ENCODE measurements at places on chromosomes 4 and X.

DNA sequence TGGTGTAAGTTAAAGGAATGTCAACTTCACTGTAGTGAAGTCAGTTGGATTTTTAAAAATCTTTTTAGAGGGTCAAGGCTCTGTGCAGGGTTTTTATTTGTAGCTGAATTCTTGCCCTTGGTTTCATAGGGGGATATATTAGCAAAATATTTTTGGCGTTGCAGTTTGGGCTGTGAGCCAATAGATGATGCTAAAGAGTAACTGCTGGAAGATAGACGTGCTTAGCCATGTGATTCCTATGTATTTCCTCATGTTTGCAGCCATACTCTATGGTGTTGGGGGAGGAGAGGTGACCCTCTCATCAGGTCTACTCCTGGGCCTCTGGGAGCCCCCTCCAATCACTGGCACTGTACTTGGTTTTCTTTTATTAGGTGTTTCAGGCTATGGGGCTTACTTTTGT lies 246.7 kb upstream of the ARHGAP24 start:
- DNase-seq = no peak

GRCh38 chr4:58477950-58478349 lies 1367.8 kb upstream of the IGFBP7 start:
- no peak for DNase-seq

DNA sequence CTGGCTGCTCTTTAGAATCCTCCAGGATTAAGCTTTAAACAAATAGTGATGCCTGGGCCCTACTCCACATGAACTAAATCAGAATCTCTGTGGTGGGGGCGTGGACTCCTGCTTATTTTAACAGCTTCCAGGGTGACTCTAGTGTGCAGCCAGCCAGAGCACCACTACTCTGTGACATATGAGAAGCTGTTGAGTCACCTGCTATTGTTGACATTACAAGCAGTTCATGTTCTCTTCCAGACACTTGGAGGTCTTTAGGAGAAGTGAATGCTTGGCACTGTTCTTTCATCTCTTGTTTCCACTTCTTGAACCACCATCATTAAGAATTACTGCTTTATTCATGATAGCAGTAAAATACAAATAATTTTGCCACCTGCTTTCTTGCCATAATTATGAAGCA lies 426 bp upstream of the C4orf51 start:
- DNase-seq = no peak

GRCh38 chr4:119209077-119209476 lies 3.4 kb upstream of the USP53 start:
- DNase-seq = peak; percentile 44

- no peak for DNase-seq
These were observed 464.6 kb downstream of the PCDH18 start for GRCh38 chr4:137067735-137068134.

- no peak for DNase-seq
These were observed 45.4 kb upstream of the FTHL17 start for GRCh38 chrX:31117266-31117665.

DNA sequence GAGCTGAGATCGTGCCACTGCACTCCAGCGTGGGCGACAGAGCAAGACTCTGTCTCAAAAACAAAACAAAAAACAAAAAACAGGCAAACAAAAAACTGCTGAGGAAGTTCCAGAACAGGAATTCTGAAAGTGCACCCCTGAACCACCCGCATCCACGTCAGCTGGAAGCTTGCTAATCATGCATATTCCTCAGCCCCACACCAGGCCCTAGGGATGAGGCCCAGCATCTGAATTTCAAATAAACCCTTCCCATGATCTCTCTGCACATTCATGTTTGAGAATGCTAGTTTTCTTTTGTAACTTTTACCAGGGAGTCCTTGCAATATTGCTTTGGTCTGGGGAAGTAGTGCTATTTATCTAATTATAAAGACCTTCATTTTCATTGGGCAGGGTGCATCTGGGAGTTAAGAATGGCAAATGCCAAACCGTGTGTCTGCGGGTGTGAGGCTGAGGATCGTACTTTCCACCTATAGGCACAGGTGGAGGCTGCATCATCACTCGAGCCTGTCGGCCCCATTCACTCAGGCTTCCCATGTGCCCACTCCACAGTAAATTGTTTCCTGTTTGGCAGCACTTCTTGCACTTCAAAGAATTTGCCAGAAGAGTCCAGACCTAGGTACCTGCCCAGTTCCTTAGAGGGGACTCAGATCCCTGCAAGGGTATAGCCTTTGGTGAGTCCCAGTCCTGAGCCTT lies 23.6 kb downstream of the CCKAR start:
- DNase-seq = no peak

DNA sequence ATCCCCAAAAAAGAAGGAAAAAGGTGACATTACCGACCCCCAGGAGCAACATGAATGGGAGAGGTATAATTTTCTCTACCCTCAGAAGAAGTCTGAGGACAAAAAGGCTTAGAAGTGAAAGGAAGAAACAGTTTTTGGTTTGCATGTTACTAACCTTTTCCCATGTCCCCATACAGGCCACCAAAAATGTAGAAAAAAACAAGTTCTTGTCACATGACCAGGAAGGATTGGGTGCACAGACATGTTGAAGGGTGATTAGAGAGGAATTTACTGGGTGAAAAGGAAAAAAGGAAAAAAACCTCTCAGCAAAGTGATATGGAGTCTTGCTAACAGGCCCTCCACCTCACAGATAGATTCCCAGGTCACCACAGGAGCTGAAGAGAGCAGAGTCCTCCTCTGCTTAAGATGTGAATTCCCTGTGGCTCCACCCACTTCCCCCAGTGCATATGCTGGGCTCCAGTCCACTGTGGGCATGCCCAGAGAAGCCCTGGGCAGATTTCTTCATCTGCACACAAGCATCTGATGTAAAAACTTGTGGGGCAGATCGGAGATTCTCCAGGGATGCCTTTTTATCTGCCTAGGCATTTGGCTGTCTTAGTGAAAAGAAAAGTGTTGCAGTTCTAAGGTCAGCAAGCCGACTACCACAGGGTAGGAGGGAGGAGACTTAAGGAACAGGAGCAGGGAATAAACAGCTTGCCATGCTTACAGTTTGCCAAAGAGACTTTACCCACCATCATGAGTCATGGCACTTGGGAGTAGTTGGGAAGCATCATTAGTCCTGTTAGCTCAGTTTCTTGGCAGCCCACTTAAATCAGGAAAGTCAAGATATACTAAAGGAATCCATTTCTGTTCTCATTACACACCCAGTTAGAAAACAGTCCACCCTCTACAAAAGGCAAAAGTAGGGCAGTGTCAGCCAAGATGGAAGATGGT lies 25.0 kb upstream of the PASD1 start:
- no peak for DNase-seq

DNA sequence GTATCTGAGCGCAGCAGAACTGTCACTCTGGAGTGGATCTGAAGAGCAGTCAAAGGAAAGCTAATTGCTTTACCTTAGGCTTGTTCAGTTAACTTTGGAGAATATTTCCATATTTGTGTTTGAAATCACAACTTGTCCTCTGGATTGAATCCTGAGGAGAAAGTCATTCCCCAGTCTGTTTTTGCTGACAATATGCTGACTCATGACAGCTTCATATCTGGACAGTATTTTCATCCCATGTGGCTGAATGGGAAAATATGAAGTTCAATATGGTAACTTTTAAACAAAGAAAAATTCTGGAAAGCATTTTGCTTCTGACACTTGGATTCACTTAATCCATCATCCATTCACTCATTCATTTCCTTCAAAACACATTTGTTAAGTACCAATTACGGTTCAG lies 46.3 kb upstream of the MAGEC3 start:
- no peak for DNase-seq

GRCh38 chr4:177242651-177243286 lies 66.9 kb upstream of the NEIL3 start:
- DNase-seq = no peak

- DNase-seq = no peak
These were observed 173.9 kb downstream of the CHIC2 start for GRCh38 chr4:53890461-53890860.

- DNase-seq = no peak
These were observed at the start of gene GLRA3 for GRCh38 chr4:174828845-174829701. TSS of gene GLRA3 (minus strand) at chr4:174829247. CDS start at chr4:174828811, 436 bp downstream.

DNA sequence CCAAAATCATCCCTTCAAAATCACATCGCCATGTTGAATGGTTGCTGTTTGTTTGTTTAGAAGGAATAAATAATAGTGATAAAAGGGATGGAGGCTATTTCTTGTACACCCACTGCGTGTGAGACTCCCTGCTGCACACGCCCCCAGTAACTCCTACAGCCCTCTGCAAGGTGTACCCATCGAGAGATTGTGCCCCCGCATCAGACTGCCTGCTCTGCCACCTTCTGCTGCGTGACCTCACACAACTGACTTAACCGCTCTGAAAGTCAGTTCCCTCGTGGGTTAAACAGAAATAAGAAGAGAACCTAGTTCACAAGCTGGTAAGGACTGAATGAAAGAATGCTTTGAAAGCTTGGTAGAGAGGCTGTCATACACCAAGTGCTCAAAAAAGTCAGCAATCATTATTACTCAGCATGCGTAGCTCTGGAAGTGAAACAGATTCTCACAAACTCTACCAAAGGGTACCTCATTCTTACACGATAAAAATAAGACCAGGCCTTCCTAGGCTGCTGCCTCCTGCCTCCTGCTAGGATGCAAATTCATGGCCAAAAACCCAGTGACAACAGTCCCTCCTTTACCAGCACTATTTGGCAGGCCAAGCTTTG lies 147.1 kb downstream of the CPEB2 start:
- DNase-seq = no peak

DNA sequence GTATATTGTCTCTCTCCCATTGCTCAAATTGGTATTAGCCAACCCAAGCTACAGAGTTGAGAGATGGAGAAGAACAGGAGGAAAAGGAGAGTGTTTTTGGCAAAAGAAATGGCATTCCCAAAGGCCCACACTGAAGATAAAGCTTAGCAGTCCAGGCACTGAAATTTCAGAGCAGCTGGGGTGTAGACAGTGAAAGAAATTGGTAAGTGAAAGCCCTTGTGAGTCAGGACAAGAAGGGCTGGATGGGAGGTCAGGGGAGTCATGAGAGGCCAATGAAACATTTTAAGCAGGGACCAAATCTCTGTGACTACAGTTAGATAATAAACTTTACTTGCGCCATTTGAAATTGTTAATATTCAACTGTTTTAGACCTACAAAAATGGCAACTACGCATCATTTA lies 177.7 kb downstream of the ADAMTS3 start:
- no peak for DNase-seq

Data from stimulated activated CD4-positive, alpha-beta T cell treated with anti-CD3 and anti-CD28 coated beads, TNF-alpha, amount 100 ng/mL, for 48 hours (primary cell).